ENCODE measurements at places on chromosomes 3 and 15.

- no peak for DNase-seq
Observed at GRCh38 chr15:87604857-87605446, 651.6 kb downstream of the NTRK3 start.

DNA sequence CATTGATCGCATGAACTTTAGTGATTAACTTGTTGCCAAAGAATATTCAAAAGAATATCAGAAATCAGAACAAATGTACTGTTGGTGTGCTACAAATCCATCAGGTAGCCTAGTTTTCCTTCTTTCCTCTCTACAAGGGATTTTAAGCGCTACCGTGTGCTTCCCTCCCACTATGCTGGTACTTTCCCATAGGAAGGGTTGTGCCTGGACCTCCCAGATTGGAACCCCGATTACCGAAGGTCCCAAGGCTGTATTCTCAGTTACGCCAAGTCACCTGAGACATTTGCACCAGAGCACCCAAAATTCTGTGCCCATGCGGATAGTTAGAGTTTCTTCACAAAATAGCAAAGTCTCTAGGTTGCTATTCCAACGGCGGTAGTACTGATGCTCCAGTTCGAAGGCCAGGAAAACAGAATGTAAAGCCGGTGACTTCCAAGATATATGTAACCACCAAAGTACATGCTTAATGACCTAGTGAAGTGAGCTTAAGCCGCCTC, 23.4 kb upstream of the GATM start:
- peak; percentile 16 for DNase-seq

DNA sequence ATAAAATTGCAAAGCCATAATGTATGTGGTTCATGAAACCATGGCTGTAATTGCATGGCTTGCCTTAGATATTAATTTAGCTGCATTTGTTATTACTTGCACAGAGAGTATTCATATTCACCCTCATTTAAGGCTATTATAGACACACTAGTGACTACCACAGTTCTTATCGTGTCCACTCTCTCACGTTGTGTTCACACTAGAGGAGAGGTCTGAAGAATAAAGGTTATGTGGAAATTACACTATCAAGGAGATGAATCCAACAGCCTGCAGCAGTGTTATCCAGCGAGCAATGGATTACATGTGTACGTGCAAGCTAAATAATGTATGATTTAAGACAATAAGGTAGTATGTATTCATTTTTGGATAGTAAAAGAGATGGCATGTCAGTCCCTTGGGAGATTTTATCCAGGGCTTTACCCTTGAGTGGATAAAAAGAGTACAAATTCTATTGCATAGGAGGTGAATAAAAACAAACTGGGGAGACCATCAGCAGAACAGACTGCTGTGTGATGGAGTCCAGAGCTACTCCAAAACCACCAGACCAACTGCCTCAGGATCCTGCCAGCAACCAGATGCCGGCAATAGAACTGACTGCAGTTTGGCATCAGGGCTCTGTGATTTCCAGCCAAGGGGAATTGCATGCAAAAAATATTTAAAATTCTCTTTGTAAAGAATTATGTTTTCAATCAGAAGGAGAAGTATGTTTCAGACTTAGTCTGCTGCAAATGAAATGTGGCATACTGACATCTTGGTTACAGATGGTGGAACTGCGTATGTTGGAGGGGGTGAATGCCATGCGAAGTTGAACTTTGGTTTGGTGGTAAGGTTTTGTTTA, 146.6 kb downstream of the RBMS3 start:
- no peak for DNase-seq

DNA sequence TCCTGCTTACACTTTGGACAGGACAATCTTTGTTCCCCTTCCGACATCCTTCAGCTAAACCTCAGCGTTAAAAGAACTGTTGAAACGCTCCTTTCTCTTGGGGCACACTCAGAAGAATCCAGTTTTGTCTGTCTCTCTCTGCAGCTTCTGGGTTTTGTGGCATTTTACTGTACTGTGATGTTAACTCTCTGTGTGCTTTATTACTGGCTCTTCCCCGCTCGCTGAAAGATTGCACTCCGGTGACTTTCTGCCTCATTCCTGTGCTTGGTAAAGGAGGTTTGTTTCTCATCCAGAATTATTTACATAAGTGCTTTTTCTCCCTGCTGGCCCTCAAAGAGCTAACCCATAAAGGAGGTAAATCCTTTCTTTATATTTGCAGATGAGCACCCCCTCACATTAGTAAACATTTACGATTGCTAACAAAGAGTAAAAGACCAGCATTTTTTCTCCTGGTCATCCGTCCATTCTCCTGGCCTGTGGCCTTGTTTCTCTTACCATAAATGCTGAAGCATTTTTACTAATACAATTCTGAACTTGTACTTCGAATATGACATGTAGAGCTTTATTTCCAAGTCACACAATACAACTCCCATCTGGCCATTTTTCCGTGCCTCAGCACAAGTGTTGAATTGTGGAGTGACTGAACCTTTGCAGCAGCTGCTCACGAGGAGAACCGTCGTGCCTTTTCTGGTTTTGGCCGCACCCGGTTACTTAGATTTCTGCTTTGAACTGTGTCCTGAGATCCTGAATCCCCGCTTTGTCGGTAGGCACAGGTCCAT, 69.3 kb upstream of the RPL35A start:
- DNase-seq: no peak

DNA sequence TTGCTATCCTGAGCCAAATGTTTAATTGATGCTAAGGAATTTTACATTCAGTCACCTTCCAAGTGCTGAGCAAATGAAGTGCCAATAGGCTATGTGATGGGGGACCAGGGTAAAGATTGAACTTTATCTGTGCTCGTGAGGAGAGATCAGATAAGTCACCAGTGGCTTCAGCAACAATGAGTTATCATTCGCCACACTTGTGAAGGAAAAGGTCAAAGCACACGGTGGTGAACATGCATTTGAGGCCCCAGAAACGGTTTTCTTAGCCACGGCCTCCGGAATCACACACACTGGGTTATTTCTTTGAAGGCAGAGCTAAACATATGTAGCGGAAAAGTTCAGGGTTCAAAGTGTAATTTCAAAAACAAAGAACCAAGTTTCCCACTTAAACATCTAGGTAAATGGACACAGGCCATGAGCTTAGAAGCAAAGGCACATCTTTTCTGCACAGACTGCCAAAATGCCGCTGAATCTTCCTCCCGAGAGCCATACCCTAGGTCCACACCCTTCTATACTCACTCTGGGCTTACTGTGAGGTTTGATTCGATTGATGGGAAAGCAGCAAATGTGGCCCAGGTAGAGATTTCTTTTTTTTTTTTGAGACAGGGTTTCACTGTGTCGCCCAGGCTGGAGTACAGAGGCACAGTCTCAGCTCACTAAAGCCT, 268.5 kb downstream of the SHQ1 start:
- no peak for DNase-seq

- DNase-seq: no peak
Observed at GRCh38 chr15:91783008-91783407, 70.5 kb upstream of the SLCO3A1 start.

DNA sequence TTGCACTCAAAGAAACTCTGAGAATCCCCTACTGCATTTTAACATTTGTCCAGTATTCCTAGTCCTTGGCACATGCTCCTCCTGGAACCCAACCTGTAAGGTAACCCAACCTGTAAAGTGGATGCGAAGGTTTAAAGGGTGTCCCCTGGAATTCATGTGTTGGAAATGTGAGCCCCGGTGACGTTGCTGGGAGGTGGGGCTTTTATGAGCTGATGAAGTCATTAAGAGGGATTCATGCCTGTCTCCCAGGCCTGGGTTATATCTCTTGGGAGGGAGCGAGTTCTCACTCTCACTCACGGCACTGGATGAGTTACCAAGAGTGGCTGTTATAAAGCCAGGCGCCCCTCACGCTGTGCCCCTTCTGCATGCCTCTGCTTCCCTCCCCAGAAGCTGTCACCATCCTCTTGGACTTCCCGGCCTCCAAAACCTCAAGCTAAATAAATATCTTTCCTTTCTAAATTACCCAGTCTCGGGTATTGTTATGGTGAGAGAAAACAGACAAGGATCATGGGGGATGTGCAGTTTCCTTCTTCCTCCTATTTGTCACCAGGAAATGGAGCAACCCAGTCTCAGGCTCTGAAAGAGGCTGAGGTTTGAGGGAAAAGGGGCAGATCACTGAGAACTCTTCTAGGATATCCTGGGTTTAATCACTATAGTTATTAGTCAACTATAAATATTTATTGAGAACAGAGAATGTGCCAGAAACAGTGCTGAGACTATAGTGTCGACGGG, 7.6 kb downstream of the XXYLT1 start:
- DNase-seq: no peak

GRCh38 chr3:50003216-50003615, 63.3 kb downstream of the RBM6 start:
- DNase-seq: no peak

DNA sequence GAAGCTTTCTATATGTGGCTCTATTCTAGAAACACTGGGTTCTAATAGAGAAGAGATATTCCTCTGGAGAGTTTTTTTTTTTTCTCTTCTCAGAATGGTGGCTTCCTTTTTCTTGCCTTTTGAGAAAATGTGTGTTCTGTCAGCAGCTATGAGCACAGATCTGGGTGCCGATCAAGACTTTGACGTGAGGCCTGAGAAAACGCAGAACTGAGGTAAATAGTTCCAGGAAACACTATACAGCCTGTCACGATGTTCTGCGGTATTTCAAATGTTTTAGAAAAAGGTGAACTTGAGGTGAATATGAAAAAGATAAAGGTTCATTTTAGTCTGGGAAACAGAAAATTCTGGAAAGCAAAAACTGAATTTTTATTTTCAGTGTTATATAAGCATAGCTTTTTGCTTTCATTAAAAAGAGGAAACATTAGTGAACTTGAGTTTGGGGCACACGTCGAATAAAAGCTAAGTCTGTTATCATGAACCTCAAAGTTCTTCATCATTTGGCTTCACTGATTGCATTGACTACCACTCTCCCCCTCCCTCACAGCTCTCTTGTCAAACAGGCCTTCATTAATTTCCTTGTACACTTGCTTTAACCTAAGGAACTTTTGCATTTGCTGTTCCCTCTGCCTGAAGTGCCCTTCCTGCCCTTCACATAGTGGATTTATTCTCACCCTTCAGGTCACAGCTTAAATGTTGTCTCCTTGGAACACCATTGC, 265.1 kb downstream of the NFKBIZ start:
- DNase-seq: no peak

GRCh38 chr3:168336276-168336675, 240.6 kb upstream of the GOLIM4 start:
- DNase-seq: no peak

GRCh38 chr15:90327311-90327710, 24.8 kb upstream of the ZNF774 start:
- DNase-seq: no peak

GRCh38 chr15:72486144-72486543, 12.0 kb downstream of the ARIH1 start:
- no peak for DNase-seq

GRCh38 chr15:41558400-41559238, at the start of gene TYRO3:
Gene TYRO3 (plus strand): TSS chr15:41559212. CDS start chr15:41559258, 46 bp downstream.
- peak; percentile 66 for DNase-seq

DNA sequence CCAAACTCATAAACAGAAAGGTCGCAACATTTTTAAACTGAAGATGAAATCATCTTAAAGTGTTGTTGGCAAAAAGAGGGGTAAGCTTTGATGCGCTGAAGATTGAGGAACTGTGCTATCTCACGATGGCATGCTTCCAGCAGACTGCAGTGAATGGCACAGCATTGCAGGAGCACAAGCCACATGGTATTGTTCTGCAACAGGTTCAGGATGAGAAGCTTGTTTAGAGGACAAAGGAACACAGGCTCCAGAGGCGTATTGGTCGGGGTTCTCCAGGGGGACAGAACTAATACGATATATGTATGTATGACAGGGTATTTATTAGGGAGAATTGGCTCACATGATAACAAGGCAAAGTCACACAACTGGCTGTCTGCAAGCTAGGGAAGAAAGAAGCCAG, 13.8 kb upstream of the PLD1 start:
- no peak for DNase-seq

DNA sequence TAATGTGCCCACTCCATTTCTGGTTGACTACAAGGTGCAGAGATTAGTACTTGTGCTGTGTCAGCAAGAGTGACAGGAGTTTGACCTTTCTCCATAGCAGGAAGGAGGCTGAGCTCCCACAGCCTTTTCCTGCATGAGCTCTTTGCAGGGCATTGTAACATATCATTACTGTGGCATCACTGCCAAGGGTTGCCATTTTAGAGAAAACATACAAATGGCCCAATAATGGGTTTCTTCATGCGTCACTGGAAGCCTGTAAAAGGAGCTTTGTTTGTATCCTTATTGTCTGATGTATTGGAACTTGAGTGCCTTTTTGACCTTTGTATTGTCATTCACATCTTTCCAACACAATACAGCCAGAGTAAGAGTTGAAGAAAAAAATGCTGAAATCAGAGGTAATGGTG, 323.0 kb upstream of the CDIN1 start:
- DNase-seq: no peak

- DNase-seq: no peak
Observed at GRCh38 chr3:68378631-68379030, 553.7 kb downstream of the TAFA4 start.

DNA sequence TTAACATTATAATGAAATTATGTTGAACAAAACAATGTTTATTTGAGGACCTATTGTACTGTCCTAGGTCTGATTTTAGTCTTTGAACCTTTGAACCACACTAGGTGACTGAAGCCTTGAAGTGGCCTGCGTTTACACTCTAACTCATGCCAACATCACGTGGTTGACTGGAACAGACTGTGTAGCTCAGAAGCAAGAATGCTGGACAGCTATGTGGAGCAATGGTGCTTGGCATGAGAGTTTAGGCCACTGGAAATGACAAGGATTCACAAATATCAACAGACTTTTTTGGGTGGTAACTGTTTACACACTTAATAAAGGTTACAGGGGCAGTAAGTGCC, 391.5 kb downstream of the RAP2B start:
- DNase-seq: no peak

DNA sequence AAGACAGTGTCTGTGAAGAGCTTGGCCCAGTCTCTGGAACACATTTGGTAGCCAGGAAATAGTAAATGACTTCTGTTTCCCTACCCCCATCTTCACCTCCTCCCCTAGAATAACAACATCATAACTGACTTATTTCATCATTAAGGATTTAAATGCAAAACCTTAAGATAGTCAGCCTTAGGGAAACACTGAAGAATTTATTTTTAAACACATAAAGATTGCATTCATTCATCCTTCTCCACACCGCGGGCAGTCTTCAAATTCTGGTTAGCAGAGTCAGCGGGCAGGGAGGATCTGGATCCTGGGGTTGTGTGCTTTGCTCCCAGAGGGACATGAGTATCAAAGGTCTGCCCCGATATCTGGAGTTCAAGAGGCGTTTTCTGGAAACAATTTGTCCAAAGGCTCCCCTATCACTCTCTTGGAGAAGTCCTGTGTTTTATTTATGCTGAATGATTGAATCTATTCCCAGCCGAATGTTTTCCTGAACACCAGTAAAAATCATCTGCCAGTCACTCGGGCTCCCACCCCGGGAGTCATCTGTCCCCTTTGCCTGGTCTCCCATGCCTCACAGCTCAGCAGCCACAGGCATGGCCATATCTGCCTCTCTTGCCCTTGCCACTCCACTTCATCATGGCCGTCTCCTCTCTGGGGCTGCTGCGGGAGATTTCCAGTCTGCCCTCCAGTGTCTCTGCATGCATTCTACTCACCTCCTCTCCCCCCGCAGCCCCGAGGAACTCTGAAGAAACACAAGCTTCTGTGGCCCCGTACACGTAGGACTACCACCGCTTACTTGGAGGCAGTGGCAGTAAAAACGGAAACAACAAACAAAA, 234.7 kb upstream of the CTDSPL start:
- no peak for DNase-seq

All from transverse colon (tissue), 4 donors.